ENCODE measurements at places on chromosomes 4 and X.

DNA sequence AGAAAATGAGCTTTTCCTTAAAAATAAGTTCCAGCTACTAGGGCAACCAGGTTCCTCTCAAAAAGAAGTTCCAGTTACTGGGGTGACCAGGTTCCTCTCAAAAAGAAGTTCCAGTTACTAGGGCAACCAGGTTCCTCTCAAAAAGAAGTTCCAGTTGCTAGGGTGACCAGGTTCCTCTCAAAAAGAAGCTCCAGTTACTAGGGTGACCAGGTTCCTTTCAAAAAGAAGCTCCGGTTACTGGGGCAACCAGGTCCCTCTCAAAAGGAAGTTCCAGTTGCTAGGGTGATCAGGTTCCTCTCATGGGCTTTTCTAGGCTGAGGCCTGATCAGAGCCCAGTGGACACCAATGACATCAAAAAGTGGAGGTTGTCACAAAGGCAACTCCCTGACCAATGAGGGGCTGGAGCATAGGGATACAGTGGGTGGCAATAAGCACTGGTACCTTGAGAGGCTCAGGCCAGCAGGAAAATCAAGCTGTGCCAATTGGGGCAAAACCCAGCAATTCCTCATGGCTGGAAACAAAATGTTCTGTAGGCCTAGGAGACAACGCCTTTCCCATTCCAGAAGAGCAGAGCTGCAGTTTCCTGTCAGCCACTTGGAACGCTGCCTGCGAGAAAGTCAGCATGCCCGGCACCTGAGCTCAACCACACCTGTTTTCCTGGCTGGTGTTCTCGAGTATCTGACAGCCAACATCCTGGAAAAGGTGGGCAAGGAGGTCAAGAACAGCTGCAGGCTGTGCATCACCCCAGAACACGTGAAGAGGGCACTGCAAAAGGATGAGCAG is 12.3 kb upstream of the SYTL5 start:
- DNase-seq, result no peak

DNA sequence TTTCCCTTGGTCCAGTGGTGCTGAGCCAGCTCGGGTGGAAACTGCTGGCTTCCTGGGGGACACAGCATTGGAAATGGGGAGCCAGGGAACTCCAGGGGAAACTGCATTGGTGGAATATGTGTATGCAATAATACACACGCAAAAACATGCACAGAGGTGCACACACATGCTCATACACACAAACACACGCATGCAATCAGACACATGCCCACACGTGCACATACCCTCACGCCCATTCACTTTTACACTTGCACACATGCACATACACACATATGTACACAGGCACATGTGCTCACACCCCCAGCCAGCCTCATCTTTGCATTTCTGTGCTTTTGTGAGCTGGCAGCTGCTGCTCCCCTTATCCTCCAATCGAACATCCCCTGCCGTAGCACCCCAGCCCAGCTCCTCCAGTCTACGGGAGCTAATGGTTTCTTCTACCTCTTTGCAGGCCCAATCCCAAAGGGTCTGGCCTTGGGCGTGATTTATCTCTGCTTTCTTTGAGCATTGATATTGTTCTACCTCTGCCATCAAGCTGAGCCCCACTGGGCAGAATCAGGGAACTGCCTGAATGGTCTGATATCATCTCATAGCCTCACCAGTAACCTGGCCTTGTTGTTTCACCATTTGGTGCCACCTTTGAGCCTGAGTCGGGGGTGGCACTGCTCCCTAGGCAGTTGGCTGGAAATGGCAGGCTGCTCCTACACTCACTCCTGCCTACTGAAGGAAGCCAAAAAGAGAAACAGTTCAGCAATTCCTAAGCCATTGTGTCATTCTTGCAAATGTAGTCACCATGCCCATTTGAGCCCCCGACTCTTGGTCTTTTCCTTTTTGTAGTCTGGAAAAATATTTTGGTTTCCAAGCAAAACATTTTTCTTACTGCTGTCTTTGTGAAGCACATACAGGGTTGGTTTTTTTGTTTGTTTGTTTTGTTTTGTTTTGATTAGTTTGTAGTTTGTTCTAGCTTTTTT is 104.4 kb upstream of the MAMLD1 start:
- no peak for DNase-seq

DNA sequence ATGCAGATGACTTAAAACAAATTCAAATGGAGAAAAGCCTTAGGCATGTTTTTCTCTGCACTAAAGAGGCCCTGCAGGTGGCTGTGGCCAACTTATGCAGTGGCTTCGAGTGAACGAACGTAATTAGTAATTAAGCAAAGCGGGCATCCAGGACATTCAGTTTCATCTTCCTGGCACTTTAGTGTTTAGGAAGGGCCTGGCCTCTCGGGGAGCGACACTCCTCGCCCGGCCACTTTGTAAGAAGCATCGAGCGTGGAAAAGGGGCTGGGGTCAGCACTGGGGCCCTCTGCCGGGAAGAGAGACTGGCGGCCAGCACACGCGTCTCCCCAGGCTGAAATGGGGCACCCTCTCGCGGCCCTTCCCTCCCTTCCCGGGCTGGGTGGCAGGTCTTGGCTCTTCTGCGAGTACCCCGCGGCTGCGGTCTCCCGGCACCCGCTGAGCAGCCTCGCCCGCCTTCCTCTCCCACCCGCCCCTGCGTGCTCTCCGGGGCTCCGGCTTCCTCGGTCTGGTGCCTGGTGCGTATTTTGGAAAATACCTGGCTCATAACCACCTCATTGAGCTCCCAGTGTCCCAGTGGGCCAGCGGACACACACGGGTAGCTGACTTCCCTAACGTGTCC is 677 bp upstream of the CYP4V2 start:
- peak; percentile 21 for DNase-seq

DNA sequence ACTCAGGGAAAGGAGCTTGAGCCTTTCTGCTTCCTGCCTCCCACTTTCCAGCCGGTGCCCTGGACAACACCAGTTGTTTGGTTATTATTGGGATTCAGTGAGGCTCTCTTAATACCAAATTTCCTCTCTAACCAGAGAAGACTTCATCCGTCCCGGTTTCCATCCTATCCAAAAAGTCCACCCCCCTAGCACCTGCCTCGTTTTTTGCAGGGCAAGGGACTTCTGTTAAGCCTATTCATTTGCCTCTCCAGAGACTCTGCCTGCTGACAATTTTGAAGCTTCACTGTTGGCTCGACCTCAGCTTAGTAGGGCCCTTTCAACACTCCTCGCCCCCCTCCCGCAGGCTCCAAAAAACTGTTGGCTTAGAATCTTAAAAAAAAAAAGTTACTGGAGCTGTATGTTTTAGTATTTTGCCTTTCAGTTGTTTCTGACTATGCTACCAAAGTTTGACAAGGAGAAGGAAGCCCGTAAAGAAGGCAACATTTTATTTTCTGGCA is 779 bp upstream of the PRSS12 start:
- DNase-seq, result no peak

DNA sequence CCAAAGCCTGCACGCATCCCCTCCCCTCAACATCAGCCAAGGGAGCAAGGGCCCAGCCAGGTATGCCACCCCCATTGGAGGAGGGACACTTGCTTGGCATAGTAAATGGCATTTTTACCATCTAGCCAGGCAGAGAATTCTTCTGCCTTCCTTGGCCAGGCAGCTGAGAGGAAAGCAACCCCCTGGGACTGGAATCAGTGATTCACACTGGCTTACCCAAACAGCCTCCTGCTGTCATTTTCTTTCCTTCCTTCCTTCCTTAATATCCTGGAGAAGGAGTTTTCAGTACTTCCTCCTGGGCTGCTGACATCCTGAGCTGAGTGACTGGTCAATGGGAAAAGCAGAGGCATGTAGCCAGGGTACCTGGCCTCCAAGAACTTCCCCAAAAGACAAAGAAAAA is 28.6 kb upstream of the KIAA1210 start:
- no peak for DNase-seq

DNA sequence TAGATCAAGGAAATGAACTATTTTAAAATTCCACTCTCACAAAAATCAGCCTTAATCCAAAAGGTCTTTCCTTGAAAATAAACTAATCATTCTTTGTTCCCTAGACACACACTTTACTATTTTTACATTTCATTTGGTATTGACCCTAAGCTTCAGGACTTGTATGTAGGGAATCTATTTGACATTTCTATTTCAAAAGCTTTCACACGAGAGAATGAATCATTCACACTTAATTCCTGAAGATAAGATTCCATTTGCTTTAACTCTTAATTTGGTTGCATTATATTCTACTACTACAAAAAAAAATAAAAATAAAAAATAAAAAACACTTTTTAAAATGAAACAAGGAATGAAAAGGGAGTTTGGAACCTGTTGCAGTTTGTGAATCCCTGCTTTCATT is 43.7 kb downstream of the EDNRA start:
- no peak for DNase-seq

GRCh38 chr4:42281324-42282020 is 115.8 kb upstream of the SHISA3 start:
- DNase-seq, result no peak

DNA sequence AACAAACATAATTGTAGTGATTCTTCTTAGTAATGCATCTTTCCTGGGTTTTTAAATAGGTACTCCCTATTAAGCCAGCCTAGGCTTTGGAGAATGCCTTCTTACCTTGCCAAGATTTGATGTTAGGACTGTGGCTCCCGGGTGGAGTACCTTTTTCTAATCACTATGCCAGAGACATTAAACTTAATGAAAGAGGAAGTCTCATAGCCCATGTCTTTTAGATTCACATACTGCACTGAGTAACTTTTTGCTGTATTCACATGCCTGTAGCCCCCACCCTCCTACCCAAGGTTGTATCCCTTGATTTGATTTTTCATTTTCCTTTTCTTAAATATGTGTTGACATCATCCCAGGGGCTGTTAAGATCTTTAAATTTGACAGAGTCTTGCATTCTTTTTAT is 104.2 kb upstream of the TLR2 start:
- DNase-seq, result no peak

GRCh38 chr4:172726001-172726423 is 442.6 kb upstream of the GALNT7 start:
- no peak for DNase-seq

DNA sequence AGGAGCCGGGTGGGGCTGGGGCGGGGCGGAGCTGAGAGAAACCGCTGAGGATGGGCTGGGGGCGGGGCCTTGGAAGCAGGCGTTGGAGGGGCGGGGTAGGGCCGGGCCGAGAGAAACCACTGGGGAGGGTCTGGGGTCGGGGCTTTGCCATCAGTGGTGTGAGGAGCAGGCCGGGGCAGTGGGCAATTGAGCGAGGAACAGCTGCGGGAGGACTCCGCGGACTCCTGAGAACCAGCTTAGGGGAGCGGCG is 1.3 kb upstream of the EOLA2 start:
- DNase-seq, result no peak

Measured in T follicular helper cell (primary cell).